ENCODE measurements at places on chromosomes 7 and 10.

GRCh38 chr7:15433151-15433550 is 128.7 kb downstream of the AGMO start:
- no peak overlapping the region for H3K4me3 ChIP-seq
- H3K27ac ChIP-seq: no peak overlapping the region
- no peaks in the 10 kb centered on the region for H3K4me1 ChIP-seq
- no peaks in the 10 kb centered on the region for H3K36me3 ChIP-seq
- H3K27me3 ChIP-seq: no peaks in the 10 kb centered on the region

DNA sequence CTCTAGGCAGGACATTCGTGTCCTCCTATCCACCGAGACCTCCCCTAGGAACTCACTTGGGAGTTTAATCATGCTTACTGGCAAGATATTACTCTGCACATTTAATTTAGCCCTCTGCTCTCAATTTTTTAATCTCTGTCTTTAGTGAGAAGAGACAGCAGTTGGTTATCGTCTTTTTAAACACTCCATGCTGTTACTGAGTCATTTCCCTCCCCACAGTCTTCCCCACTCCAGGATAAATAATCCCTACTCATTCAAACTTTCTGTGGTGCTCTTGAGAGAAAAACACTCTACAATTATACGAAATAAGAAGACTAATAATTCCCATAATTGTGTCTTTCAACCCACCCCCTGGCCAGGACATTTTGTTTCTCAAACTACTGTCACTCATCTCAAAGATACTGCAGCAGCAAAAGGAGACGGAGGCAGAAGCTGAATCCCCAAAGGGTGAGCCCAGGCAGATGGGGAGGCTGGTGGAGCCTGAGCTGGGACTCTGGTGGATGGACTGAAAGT is 84.2 kb downstream of the ANK3 start:
- H3K27me3 ChIP-seq: no peaks in the 10 kb centered on the region
- no peak overlapping the region for H3K27ac ChIP-seq
- H3K36me3 ChIP-seq: no peaks in the 10 kb centered on the region
- H3K4me3 ChIP-seq: no peak overlapping the region
- peak; percentile 66 for DNase-seq

DNA sequence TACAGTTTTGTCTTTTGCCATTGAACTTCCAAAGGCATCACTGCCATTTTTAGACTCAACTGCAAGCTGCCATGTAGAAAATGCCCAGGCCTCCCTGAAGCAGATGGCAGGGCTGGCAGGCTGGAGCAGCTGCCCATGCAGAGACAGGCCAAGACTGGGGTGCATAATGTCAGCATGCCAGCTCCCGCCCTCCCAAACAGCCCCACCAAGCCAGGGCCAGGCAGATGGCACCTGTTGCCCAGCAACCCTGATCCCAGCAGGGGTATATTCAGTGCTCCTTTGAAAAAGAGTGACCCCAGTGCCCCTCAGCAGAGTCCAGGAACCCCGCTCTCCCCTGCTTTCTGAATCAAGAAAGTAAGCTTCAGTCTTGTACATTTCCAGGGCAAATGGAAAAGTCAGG is 32.6 kb downstream of the VSTM4 start:
- peaks cover 6% of the 10 kb centered on the region for H3K4me1 ChIP-seq
- H3K4me3 ChIP-seq: peak overlapping the region; percentile 22
- no peak overlapping the region for H3K27ac ChIP-seq
- no peak for DNase-seq

DNA sequence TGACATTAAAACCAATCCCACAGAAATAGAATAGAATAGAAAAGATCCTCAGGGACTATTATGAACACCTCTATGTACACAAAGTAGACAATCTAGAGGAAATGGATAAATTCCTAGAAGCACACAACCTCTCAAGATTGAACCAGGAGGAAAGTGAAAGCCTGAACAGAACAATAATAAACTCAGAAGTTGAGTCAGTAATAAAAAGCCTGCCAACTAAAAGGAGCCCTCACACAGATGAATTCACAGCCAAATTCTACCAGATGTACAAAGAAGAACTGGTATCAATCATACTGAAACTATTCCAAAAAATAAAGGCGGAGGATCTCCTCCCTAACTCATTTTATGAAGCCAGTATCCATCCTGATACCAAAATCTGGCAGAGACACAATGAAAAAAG is 220.3 kb upstream of the HPS1 start:
- no peak for DNase-seq
- H3K4me3 ChIP-seq: no peak overlapping the region

DNA sequence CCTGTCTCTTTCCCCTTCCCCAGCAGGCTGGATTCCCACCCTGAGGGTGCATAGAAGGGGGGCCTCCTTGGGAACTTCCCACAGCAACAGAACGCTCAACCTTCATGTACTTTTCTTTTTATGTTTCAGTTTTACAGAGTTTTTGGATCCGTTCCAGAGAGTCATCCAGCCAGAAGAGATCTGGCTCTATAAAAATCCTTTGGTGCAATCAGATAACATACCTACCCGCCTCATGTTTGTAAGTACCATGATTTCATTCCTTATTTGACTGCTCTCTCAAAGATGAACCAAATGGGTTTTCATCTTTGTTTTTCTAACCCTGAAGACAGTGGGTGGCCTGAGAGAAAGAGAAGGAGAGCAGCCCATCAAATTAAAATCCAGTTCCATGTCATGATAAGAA is 46.7 kb downstream of the PLPP4 start:
- H3K4me1 ChIP-seq: no peaks in the 10 kb centered on the region
- no peaks in the 10 kb centered on the region for H3K27me3 ChIP-seq
- no peak for DNase-seq
- no peak overlapping the region for H3K4me3 ChIP-seq

DNA sequence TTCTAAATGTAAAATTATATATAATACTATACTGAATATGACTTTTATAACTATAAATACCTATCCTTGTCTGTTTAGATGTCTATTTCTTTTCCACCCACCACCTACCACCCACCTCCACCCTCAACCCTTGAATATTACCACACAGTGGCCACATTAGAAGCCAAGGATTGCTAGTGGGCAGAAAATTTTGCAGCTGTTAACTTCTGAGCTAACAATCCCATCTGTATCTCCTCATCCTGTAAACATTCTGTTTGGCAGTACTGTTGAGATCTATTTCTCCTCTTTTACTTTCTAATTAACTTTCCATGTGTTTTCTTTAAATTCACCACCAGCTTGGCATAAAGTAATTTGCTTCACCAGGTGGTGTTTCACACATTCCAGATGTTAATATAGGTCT is 281.1 kb upstream of the BMPER start:
- no peaks in the 10 kb centered on the region for H3K4me1 ChIP-seq
- no peaks in the 10 kb centered on the region for H3K36me3 ChIP-seq
- DNase-seq: no peak
- no peak overlapping the region for H3K27ac ChIP-seq

GRCh38 chr10:84890706-84891105 is 562.3 kb downstream of the CCSER2 start:
- no peaks in the 10 kb centered on the region for H3K4me1 ChIP-seq
- H3K4me3 ChIP-seq: no peak overlapping the region
- H3K27ac ChIP-seq: no peak overlapping the region
- no peaks in the 10 kb centered on the region for H3K27me3 ChIP-seq
- no peaks in the 10 kb centered on the region for H3K36me3 ChIP-seq

GRCh38 chr10:17227367-17228090 is 512 bp upstream of the VIM start:
- peak; percentile 72 for DNase-seq
- H3K27ac ChIP-seq: peak overlapping the region; percentile 100
- no peak overlapping the region for H3K4me3 ChIP-seq
- no peaks in the 10 kb centered on the region for H3K27me3 ChIP-seq

DNA sequence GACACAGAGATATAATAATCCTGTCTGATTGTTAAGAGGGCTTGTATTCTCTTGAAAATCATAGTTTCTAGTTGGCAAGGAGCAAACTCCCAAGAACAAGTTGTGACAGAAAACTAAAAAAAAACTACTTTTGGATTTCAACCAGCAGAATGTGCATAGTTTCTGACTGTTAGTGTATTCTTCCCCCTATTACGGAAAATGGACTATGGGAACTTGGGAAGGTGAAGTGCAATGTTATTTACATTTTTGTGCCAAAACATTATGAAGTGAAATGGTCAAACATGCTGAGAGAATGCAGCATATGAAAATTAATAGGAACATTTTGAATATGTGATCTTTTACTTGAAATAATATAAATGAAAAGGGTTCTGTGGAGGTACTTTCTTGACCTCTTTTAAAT is 660.8 kb downstream of the SUGCT start:
- H3K4me1 ChIP-seq: no peaks in the 10 kb centered on the region
- no peak for DNase-seq
- H3K4me3 ChIP-seq: no peak overlapping the region

DNA sequence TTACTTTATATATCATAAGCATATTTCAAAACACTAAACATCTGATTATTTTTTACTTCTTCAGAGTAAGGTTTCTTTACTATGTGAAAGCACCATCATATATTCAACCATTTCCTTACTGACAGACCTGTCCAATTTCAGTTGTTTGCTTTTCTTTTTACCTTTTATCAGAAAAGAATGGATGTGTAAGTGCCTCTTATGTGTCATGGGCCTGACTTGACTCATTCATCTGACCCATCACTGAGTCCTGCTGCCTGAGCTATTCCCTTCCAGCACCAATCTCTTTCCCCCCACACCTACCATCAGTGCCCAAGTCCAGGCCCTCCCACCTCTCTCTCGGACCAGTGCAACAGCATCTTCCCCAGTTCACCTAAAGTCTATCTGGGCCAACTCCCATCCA is 41.7 kb upstream of the ARID5B start:
- H3K36me3 ChIP-seq: no peaks in the 10 kb centered on the region
- peaks cover 2% of the 10 kb centered on the region for H3K4me1 ChIP-seq
- no peak overlapping the region for H3K4me3 ChIP-seq
- no peaks in the 10 kb centered on the region for H3K27me3 ChIP-seq
- no peak overlapping the region for H3K27ac ChIP-seq

GRCh38 chr10:71984126-71984808 is 20.1 kb downstream of the CHST3 start:
- H3K4me3 ChIP-seq: no peak overlapping the region
- no peaks in the 10 kb centered on the region for H3K36me3 ChIP-seq
- H3K27ac ChIP-seq: no peak overlapping the region
- no peaks in the 10 kb centered on the region for H3K27me3 ChIP-seq
- H3K4me1 ChIP-seq: peaks cover 24% of the 10 kb centered on the region
- no peak for DNase-seq

- H3K27me3 ChIP-seq: no peaks in the 10 kb centered on the region
- no peak for DNase-seq
- no peaks in the 10 kb centered on the region for H3K4me1 ChIP-seq
- H3K4me3 ChIP-seq: no peak overlapping the region
- H3K27ac ChIP-seq: no peak overlapping the region
Observed at GRCh38 chr10:36110097-36110496, 468.0 kb upstream of the FZD8 start.

- DNase-seq: no peak
- no peaks in the 10 kb centered on the region for H3K36me3 ChIP-seq
- no peak overlapping the region for H3K4me3 ChIP-seq
- peaks cover 4% of the 10 kb centered on the region for H3K4me1 ChIP-seq
- no peaks in the 10 kb centered on the region for H3K27me3 ChIP-seq
Observed at GRCh38 chr7:156558198-156558597, 82.4 kb upstream of the RNF32 start.

DNA sequence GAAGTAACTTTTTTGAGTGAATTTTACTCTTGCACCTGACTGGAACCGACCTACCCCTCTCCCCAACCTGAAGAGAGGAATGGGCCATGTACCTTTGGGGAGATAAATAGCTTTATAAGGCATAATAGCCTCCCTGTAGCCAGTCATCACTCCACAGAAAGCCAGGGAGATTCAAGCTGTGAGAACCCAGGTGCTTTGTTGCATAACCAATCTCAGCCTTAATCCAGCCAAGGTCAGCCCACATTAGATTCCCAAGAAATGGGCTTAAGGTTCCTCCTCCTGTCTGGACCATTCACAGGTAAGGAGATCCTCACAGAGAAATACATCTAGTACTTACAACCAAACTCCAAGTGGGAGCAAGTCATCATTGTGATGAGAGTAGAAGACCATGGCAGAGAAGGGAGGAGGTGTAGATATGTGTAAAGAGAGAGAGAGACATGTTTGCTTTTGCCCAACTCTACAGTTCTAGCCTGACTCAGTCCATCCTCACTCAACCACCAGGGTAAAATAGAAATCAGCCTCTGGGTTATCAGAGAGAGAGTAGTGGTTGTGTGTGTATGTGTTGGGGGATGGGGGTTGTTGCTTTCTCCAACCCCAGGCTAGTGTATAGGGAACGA is 23.6 kb downstream of the SKIDA1 start:
- H3K36me3 ChIP-seq: no peaks in the 10 kb centered on the region
- H3K4me1 ChIP-seq: peaks cover 15% of the 10 kb centered on the region
- no peak overlapping the region for H3K27ac ChIP-seq
- no peak overlapping the region for H3K4me3 ChIP-seq

DNA sequence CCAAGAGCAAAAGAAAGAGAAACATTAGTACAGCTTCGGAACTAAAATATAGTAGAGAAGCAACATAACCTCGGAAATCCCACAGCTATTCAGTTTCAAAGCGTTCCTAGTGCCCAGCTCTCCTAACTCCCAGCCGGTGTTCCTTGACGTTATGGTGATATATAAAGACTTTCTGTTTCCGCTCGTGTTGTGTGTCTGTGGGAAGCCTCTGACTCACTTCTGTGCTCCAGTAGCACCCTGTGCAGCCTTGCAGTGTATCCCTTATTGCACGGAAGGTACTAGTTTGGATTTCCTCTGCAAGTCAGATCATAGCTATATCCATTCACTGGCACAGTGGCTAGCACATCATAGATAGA is 535 bp downstream of the ASAH2B start:
- peaks cover 5% of the 10 kb centered on the region for H3K4me1 ChIP-seq
- peak overlapping the region; percentile 89 for H3K4me3 ChIP-seq
- no peaks in the 10 kb centered on the region for H3K27me3 ChIP-seq
- H3K27ac ChIP-seq: peak overlapping the region; percentile 95
- no peaks in the 10 kb centered on the region for H3K36me3 ChIP-seq

DNA sequence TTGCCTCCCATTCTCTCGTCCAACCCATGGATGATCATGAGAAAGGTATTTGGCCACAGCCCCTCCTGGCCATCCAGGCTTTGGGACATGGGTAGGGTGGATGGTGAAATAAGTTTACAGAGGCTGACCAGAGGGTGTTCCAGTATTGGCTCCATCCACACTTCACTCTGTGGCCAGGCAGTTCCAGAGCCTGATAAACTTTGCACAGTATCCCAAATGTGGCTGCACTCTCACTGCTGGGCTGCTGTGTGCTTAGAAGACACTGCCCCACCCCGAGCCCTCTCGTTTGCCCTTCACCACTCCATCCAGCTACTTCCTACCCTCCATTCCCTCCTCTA is 72.0 kb upstream of the ZMIZ1 start:
- peaks cover 10% of the 10 kb centered on the region for H3K4me1 ChIP-seq
- no peak for DNase-seq
- H3K4me3 ChIP-seq: no peak overlapping the region
- H3K27ac ChIP-seq: no peak overlapping the region

DNA sequence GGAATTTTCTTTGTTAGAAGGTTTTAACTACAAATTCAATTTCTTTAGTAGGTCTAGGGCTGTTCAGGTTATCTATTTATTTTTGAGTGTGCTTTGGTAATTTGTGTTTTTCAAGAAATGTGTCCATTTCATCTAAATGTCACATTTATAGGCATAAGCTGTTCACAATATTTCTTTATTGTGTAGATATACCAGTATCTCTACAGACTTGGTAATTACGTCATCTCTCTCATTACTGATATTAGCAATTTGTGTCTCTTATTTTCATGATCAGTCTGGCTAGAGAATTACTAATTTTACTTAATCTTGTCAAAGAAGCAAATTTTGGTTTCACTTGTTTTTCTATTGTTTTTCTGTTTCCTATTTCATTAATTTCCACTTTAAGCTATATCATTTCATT is 152.0 kb downstream of the RNLS start:
- no peaks in the 10 kb centered on the region for H3K36me3 ChIP-seq
- H3K4me1 ChIP-seq: no peaks in the 10 kb centered on the region
- no peak overlapping the region for H3K27ac ChIP-seq
- no peaks in the 10 kb centered on the region for H3K27me3 ChIP-seq
- DNase-seq: no peak

GRCh38 chr10:117398029-117398428 is 22.8 kb upstream of the PDZD8 start:
- H3K27me3 ChIP-seq: no peaks in the 10 kb centered on the region
- no peak for DNase-seq
- H3K36me3 ChIP-seq: no peaks in the 10 kb centered on the region
